ENCODE measurements at places on chromosomes 6 and 20.

DNA sequence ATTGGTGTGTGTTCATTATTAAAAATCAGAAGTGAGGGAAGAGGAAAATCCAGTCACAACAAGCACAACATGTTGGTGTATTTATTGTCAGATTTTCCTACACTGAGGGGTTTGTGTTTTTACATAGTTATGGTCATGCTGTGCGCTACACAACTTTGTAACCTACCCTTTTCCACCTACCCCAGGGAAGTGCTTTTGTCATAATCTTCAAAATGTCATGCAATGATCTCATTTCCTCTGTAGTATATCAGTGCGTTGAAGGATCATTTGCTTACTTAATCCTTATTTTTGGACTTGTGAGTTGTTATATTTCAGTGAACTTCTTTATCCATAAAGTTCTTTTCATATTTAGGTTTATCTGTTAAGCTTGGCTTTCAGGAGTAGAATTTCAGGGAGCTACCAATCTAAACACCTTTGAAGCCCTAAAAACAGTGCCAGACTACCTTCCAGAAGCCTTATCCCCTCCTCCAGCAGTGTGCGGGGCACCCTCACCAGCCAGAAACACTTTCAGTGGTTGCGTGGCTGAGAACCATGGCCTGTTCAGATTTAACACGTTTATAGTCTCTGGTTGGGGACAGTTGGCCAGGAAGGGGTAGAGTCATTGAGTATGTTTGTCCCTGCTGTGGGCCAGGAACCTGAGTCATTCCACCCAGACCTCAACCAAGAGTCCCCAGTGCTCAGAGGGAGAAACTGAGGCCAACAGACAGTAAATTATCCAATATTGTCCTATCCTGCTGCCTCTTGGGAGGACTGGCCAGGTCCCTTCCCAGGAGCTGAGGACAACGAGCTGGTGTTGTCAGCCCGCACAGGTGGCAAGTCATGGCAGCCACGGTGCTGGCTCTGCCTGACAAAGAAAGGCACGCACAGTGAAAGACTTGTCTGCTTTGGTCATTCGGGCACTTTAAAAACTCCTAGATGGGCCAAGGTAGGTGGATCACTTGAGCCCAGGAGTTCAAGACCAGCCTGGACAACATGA is 40.3 kb downstream of the STK35 start:
- DNase-seq = no peak

DNA sequence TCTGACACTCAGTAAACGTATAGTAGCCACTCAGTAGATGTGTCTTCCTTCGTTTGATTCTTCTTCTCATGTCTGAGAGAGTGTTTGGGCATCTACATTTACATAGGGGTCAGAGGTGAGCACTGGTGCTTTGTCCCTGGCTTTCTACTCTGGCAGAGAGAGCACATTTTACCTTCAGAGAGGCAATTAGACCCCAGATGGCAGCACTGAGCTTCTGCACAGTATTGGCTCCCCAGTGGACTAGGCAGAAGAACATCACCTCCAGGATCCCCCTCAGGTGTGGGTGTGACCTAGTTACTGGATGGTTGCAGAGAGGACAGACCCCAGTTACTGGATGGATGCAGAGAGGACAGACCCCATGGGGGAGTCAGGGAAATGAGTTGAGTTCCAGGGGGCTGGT is 327.2 kb downstream of the DHX35 start:
- DNase-seq = peak; percentile 79

- no peak for DNase-seq
These were observed 31.8 kb upstream of the PLEKHG1 start for GRCh38 chr6:150567823-150568383.

DNA sequence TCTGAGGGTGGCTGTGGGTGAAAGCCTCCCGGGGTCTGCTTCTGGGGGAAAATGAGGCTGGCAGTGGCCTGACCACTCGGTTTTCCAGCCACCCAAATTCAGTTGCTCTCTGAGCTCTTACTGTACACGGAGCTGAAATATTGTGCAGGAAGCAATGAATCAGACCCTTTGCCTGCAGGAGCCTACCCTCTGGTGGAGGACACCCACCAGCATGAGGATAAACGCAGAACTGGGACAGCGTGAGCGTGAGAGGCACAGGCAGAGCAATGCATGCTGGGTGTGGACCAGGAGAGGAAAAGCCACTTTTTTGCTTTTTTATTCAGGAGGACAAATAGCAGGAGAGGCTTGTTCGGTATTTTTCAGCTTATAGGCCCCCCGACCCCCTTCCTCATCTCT is 298.0 kb downstream of the QKI start:
- DNase-seq = peak; percentile 30

DNA sequence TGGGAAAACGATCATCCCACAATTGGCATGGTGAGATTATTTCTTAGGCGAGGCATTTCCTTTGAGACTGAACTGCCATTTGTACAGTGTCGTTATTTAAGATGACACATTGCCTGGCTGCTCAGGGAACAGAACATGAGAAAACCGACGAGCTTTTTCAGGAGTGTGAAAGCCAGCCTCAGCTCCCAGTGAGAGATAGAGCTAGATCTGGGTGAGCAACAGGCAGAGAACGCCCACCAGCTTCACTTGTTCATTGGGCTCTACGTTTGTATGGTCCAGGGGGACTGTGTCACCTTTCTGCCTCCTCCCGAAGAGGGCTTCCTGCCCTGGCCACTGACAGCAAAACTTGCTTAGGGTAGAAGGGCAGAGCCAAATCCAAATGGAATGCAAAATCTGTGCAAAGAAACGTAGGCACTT is 378.1 kb downstream of the RNGTT start:
- no peak for DNase-seq

GRCh38 chr6:1200409-1201101 is 111.3 kb upstream of the FOXQ1 start:
- DNase-seq = no peak

DNA sequence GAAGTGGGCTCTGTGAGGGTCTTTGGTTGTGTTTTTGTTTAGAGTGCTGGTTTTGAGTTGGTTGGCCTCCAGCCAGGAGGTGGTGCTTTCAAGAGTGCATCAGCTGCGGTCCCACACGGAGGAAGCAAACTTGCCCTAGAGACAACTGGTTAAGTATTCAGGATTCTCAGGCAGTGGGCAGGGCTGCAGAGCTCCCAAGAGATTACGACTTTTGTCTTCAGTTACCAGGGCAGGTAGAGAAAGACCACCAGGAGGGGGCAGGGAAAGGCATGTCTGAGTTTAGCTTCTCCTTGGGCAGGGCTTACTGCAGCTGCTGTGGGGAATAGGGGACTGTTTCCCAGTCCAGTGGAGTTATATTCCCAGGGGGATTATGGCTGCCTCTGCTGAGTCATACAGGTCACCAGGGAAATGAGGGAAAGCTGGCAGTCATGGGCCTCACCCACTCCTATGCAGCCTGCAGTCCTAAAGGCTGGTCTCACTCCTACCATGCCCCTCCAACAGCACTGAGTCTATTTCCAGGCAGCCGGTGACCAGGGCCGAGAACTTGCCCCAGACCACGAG is 64.3 kb downstream of the TTI1 start:
- DNase-seq = peak; percentile 71

DNA sequence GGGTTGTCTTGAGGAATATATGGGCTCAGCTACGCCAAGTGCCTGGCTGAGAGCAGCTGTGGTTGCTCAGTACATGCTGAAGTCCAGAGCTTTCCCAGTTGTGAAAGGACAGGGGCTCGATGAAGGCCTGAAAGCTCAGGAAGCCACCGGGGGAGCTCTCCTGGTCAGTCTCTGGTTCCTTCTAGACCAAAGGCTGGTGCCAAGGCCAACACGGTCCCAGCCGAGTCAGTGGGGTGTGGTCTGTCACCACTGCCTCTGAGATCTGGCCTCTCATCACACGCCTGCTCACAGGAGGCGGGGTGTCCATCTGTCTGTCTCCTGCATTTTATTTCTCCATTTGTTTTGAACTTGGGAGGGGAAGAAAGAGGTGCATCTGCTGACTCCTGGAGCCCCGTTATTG is 4.9 kb upstream of the FAM83C start:
- no peak for DNase-seq

DNA sequence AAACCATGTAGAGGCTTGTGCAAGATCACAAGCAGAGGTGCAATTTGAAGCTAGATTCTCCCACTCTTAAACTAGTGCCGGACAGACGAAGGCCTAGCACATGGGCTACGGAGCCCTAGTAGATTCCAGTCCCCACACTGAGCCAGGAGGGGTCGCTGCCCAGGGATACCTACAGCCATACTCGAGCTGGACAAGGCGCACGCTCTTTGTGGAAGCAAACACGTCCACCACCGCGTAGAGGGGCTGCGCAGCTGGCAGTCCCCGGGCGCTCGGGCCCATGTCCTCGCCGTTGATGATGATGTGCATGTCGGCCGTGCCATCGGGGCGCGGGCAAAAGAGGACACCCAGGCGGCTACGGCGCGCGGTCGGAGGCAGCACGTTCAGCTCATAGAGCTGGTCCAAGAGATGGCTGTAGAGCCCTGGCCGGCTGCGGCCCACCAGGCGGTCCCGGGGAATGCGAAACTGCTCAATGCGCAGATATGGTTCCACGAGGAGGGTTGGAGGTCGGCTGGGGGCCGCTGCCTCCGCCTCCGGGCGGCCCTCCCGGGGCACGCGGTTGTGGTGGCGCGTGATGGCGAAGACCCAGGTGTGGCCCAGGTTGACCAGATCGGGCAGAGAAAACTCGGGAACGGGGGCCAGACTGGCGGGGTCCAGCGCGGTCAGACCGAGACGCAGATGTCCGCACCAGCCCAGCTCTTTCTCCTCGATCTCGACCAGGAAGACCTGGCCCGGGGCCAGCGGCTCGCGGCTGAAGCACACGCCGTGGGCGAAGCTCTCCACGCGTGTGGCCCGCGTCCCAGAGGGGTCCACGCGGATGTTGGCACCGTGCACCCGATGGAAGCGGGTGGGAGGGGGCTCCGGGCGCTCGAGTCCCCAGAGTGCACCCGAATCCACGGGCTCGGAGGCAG is 677 bp downstream of the NEURL2 start:
- DNase-seq = peak; percentile 90

GRCh38 chr20:31684153-31685015 is 38.3 kb downstream of the BCL2L1 start:
- DNase-seq = no peak

DNA sequence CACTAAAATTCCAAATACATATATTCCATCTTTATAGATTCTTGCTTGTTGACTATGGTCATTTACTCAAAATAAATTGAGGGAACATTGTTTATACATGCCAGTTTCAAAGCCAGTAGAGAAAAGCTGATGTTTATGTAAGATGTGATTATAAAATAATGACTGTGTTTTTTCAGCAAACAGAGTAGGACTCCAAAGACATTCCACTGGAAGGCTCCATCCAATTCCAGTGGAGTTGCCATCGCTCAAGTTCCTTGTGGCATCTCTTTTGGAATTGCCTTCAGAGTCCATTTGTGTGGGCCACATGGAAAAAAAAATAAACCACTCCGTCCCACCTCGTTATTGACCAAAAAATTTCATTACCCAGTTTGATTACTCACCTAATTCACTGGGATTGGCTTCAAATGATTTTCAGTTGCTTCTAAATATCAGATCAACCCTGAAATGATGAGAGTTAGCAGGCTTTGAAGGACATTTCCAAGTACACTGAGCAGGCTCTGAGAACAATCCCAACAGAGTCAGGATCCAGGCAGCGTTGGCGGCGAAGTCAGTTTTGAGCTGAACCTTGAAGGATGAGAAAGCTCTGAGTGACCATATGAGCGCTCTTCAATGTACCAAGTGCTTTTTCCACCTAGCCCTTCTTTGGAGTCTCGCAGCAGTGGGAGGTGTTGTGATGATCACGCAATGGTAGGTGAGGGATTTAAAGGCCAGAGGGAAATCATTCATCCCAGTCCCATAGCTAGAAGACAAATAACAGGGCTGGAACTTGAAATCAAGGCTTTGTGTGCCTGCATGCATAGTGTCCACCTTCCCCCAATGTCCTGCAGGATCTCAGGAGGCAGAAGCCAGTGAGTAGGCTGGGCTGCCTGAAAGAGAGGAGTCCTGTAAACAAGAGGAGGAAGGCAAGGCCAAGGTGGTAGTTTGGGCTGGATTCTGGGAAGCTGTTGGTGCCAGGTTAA is 281.7 kb downstream of the CDC5L start:
- no peak for DNase-seq

- DNase-seq = no peak
These were observed 46.1 kb upstream of the TMEM217 start for GRCh38 chr6:37303891-37304503.

DNA sequence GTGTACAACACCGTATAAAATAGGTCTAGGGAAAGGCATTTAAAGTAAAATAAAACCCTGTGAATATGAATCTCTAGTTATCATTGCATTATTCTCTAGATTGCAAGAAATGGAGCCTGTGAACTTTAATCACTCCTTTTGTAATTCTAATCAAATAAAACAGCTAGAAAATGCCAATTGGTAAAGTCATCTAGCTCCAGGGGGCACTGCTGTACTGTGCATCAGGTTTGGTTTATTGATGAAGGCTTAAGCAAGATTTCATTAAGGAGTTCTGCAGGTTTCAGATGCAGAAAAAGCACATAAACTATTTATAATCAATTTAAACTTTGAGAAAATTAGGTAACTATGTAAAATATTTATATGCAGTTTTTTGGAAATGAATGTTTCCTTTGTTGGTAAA is 645.0 kb downstream of the PHF3 start:
- peak; percentile 43 for DNase-seq

GRCh38 chr6:22149096-22149495 is 147.7 kb downstream of the PRL start:
- peak; percentile 67 for DNase-seq

DNA sequence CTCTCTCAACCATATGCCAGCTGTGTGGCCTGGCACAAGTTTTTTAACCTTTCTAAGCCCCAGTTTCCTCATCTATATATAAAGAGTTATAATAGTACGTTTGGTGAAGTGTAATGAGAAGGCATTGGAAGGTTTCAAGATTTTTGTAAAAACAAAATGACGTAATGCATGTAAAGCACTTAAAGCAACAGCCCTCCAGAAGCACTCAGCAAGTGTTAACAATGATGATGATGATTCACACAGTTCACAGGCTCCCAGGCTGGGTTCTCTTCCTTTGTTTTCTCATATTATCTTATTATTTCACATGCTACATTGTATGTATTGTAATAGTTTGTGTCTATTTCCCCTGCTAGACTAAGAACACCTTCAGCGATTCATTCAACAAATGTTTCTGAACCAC is 6.2 kb downstream of the CEP250 start:
- DNase-seq = no peak

- DNase-seq = no peak
These were observed 375.1 kb downstream of the BTBD9 start for GRCh38 chr6:38264605-38265004.

- DNase-seq = no peak
These were observed 123.4 kb downstream of the C6orf118 start for GRCh38 chr6:165186041-165186440.
